Effector CD4-positive, alpha-beta T cell (primary cell): ENCODE measurements at places on chromosomes 2 and 18.

GRCh38 chr2:151795646-151796240 lies 32.5 kb downstream of the ARL5A start:
- DNase-seq = no peak

- DNase-seq = no peak
Measured at GRCh38 chr18:26562568-26562967, 14.2 kb upstream of the KCTD1 start.

DNA sequence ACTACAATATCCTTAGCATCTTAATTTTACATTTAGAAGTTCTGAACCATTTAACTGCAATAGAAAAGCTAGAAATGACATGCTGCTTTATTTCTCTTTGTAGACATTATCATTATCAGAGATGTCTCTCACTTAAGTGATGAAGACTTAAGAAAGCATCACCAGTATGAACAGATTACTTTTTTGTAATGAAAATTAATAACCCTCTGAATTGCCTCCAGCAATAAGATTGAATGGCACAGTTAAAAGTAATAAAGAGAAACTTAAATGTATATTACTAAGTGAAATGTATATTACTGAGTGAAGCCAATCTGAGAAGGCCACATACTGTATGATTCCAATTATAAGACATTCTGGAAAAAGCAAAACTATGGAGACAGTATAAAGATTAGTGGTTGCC lies 89.4 kb downstream of the PID1 start:
- no peak for DNase-seq

DNA sequence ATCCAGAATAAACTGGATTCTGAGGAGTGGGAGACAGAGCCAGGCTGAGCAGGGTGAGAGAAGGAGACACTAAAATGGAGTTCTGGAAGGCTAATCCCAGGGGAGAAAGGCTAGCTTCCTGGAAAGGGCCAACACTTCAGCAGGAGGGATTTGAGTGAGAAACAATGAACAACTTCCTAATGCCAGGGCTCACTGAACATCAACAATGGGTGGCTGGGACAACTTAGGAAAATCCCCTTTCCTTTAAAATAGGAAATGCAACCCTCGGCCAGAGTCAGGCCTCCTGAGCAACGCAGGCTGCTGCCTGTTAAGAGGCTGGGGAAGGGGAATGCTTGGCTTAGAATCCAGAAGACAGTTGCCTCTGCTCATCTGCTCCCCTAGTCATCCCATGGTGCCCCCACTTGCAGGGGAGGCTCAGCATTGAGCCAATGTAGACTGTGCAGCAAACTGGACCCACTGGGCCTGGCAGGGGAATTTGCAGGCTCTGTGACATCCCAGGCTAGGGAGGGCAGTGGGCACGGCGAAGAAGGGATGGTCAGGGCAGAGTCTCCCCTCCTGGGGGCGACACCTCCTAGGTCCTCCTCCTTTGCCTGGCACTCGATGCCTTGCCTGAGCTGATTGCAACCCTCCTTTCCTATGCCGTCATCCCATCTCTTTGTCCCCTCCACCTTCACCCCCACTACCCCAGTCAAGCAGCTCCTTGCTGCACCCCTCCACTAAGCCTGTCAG lies 182.5 kb downstream of the TNS1 start:
- DNase-seq = no peak

DNA sequence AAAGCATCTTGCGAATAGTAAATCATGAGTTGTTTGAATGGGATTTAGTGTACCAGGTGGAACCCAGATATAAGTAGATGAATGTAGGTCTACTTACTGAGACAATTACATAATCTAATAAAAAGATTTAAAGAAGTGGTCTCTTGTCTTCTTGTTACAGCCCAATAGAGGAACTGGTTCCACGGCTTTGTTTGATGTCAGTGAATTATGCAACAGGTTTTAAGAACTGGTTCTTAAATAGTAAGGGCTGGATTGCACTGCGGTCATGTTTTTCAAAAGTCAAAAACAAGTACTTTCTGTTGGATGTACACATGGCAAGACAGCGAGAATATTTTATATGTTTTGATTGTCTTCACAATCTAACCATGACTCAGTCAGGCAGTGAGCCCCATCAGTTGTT lies 15.4 kb upstream of the SLC9A2 start:
- no peak for DNase-seq

- no peak for DNase-seq
Measured at GRCh38 chr2:26645762-26646161, 4.6 kb upstream of the CIB4 start.

DNA sequence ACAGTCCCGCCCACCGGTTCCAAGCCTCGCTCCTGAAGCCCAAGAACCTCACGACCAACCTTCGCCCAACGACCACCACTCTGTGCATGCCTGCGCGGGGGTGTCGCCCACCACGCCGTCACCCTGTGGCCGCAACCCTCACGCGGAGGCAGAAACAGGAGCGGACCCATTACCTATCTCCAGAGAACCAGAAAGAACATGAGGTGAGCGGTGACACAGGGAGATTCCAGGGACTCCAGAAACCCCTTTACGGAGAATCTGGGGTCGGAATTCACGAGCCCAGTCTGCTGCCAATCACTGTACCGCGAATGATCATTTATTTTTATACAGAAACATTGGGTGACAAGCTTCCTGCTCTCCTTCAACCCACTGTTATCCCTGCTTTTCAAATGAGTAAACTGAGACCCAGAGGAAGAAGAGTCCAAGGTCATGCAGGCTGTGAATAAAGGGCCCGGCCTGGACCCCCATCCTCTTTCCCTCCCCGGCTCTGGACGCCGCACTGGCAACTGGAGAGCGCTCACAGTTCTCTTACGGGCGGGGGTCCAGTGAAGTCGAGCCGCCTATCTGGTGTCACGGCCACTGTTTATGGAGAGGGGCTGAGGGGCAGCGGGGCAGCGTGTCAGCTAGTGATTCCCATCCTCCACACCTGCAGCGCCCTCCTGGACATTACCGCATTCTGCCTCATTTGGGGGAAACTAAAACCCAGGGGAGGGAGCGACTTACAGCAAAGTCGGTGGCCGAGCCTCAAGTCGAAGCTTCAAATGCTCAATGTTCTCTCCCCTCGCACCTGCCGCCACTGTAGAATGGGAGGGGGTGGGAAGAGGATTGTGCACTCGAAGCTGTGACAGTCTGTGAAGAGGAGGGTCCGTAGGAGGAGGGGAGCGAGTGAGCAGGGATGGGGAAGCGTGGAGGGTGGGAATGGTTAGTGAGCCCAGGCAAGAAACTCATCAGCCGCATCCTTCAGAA lies 723 bp upstream of the SLC30A3 start:
- DNase-seq = no peak

DNA sequence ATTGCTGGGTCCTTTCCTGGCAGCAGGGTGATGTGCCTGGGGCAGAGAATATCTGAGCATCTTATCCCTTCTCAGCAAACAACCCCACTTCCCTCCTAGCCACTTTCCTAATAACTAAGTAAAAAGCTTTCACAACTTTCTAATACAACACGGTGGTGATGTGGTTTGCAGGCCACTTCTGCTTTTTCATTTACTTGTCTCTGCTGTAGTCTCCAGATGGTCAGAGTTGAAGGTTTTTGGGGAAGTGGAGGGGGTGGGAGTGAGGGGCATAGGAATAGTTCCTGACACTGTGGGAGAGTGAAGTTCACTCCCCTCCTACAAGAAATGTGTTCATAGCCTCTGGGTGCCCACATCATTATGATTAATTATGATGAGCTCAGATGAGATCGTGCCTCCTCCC lies 11.6 kb downstream of the OXER1 start:
- no peak for DNase-seq

GRCh38 chr2:198137733-198138132 lies 333.3 kb downstream of the PLCL1 start:
- no peak for DNase-seq
